ENCODE measurements at places on chromosomes 2 and 18.

GRCh38 chr2:25443766-25444165 is 102.0 kb upstream of the DNMT3A start:
- DNase-seq: no peak

DNA sequence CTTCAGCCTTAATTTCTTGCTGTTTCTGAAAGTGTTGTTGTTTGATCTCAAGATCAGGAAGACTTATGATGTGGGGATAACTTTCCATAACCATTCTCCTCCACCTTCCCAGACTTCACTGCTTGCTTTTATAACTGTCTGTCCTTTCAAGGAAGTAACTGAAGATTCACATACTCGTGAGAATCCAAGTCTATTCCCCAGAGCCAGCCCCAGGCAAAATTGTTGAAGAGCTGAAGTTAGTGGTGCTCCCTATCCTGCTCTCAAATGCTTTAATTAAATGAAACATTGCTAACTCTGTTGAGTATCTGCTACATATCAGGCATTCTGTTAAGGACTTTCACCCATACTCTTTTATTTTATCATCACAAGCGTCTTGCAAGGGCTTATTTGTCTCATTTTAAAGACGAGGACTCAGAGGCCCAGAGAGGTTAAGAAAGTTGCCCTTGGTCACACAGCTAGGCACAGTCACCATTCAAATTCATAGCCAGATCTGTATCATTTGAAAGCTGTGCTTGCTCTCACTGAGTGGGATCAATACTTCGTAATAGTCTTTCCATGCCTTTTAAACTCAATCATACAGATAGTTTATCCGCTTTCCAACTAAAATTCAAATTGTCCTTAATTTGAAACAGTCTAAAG is 189.8 kb upstream of the TCF4 start:
- DNase-seq: no peak

GRCh38 chr2:144518748-144519596 is 947 bp downstream of the ZEB2 start:
- no peak for DNase-seq

- DNase-seq: no peak
Measured at GRCh38 chr18:8744656-8745055, 39.3 kb downstream of the MTCL1 start.

GRCh38 chr2:54470266-54470938 is 14.3 kb downstream of the SPTBN1 start:
- no peak for DNase-seq

DNA sequence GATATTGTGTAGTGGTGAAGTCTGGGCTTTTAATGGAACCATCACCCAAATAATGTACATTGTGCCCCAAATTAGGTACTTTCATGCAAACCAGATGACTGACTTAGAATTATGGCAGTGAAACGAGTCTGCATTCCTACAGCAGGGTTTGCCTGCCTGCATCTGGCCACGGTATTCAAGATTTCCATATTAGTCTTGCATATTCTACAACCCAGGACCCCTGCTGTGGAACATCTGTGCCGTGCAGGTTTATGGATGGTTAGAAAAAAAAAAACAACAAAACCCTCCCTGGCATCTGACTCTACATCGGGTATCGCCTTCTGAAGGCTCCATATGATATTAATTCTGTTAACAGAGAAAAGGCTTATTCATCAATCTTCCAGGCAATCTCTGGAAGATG is 394.8 kb downstream of the DCDC2C start:
- no peak for DNase-seq
